ENCODE measurements at places on chromosomes 7 and 10.

DNA sequence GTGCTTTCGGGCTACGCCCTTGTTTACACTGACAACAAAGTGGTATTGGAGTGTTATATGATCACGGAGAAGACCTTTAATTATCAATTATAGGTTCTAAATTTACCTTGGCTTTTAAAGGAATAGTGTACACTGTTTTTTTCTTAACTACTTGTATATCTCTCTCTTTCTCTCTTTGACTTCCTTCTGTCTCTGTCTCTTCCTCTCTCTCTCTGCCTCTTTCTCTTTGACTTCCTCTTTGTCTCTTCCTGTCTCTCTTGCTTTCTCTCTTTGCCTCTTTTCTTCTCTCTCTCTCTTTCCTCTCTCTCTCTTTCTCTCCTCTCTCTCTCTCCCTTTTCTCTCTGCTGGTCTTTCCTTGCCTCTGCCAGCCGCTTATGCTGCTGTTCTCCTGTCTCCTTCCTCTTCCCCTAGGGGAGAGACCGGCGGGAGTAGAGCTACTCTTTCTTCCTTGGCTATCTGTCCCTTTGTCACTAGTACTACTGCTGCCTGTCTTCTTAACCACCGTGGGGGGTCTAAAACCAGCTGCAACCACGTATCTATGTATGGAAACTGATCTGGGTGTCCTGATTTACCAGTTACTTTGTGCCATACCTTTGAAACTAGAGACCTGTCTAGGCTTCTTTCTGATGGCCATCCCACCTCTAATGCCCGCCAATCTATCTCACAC, 36.9 kb upstream of the GSDME start:
- no peak for DNase-seq

- no peak for DNase-seq
Measured at GRCh38 chr10:126369125-126369710, 19.1 kb downstream of the ADAM12 start.

- no peak for DNase-seq
Measured at GRCh38 chr7:23105086-23105643, 420 bp upstream of the KLHL7 start.

- DNase-seq = no peak
Measured at GRCh38 chr7:65001291-65001814, 5.1 kb downstream of the ERV3-1 start.

DNA sequence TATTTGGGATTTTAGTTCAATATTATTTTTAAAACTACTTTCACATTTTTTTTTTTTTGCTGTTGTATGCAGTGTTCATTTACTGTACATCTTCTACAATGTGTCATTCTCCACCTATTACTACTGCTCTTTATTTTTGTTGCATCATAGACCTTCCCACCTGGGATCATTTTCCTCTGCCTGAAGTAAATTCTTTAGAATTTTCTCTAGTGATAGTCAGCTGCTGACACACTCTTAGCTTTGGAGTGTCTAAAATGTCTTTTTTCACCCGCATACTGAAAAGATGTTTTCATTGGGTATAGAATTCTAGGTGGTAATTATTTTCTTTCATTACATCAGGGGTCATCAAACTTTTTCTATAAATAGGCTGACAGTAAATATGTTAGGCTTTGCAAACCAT, 30.5 kb downstream of the CFAP43 start:
- no peak for DNase-seq

GRCh38 chr7:157690833-157691585, 354.2 kb downstream of the DNAJB6 start:
- DNase-seq = no peak

- no peak for DNase-seq
Measured at GRCh38 chr10:124231168-124232155, 138.1 kb upstream of the CHST15 start.

- no peak for DNase-seq
Measured at GRCh38 chr7:139943401-139943800, 114.3 kb downstream of the TBXAS1 start.

DNA sequence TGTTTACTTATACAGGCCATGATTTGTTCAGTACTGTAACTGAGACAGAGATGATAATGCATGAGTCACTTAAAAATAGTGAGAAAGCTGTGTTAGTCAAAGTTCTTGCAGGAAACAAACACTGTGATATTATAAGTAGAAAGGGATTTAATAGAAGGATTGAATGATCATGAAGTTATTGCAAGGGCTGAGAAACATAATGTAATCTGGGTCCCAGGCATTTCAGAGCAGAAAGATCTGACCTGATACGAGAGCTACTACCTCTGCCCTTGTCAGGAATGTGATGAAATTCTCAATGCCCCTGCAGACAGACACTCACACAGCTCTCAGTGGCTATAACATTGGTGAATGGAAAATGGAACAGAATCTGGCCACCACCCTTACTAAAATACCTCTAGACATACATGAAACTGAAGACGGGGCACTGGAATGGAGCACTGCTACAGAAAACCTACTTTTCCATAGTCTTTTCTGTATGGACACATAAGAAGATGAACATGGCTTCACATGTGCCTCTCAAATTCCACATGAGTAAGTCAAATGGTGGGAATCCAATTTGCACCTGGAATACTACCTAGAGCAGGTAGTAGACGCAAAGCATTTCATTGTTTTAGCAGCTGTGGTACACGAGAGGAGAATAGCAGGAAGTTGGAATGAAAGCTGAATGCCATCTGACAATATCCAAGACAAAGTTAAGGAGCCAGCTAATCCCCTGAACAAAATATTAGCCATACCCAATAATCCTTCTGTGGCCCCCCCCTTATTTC, 19.1 kb upstream of the VWDE start:
- no peak for DNase-seq

DNA sequence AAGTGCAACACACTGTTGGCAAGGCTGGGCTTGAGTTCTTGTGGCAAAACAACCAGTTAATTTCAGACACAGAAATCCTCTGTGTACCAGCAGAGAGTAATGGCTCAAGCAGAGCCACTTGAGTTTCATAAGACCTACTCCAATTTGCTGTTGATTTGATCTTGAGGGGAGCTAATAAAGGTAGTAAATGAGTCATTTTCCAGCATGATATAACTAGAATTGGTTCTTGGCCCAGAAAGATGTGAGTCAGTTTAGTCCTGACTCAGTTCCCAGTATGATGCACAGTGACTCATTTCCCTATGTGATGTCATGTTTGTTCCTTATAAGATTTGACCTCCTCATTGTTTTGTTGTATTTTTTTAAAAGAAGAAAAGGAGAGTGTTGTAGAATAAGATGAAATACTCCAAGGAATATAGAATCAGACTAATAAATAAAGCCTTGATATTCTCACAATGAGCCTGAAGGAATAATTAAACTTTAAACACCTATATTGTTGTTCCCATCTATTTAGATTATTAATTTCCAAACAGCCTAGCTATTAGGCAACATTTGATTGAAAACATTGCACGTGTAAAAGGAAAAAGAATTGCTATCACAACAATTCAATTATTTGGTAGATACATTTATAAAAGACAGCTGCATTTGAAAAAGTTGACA, 186.2 kb downstream of the REEP3 start:
- DNase-seq = peak; percentile 96

All from AG04449 (cell line).